ENCODE measurements at places on chromosomes 13 and 19.

DNA sequence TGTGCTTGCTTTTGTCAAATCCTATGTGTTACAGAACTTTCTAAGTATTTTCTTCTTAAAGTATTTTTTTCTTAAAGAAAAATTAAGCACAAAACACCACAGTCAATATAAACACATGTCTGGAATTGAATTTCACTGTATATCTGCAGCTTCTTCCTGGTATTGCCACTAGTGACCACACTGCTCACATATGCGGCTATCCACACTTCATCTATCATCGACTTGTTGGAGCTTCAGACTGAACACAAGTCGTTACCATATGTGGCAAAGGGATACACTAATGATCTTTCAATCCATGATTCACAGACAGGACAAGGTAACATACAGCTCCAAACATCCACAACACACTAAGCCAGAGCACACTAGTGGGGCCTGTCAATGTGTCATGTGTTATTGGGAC, 498.4 kb upstream of the ARGLU1 start:
- no peak for DNase-seq

- no peak for DNase-seq
These were observed 52.5 kb upstream of the CLDN10 start for GRCh38 chr13:95499811-95500712.

- DNase-seq, result no peak
These were observed 6.2 kb downstream of the ILF3 start for GRCh38 chr19:10660346-10660745.

DNA sequence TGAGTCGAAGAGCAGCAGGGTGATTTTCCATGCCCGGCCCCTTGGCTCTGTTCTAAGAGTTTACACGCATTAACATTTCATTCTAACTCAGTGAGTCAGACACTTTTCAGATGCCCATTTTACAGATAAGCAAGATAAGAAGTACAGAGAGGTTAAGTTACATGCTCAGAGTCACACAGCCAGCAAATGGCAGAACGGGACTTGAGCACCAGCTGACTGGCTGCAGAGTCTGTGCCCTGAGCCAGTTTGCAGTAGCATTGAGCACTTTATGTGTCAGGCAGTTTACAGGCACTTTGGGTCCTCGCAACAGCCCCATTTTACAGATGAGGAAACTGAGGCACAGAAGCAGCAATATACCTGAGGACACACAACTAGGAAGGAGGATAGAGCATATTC, 19.0 kb downstream of the CCDC8 start:
- DNase-seq, result no peak

DNA sequence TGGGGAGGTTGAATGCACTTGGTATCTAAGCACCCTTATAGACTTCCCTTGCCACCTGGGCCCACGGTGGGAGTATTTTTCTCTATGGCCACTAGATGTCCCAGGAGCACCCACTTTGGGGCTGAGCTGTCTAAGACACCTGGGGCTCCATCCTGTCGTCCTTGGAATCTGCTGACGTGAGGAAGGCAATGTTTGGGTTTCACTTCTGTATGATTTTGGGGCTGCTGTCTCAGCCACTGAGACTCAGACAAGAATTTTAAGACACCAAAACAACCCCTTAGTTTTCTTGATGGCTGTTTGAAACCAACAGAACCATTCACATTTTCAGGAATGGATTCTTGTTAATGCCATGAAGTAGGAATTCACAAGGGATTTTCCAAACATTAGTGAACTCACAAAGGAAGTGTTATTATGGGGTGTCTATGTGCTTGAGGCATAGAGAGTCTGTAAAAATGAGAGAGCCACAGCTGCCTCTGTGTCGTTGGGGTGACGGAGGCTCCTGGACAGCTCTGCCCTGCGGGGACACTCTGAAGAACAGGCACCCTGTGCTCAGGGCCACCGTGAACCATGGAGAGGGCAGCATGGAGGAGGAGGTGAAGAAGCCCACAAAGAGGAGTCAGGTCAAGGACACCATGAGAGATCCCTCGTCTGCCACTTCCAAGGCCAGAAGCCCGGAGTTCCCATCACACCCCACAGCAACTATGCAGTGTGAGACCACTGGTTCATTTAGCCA, 106.8 kb upstream of the SPATA13 start:
- DNase-seq, result peak; percentile 47

DNA sequence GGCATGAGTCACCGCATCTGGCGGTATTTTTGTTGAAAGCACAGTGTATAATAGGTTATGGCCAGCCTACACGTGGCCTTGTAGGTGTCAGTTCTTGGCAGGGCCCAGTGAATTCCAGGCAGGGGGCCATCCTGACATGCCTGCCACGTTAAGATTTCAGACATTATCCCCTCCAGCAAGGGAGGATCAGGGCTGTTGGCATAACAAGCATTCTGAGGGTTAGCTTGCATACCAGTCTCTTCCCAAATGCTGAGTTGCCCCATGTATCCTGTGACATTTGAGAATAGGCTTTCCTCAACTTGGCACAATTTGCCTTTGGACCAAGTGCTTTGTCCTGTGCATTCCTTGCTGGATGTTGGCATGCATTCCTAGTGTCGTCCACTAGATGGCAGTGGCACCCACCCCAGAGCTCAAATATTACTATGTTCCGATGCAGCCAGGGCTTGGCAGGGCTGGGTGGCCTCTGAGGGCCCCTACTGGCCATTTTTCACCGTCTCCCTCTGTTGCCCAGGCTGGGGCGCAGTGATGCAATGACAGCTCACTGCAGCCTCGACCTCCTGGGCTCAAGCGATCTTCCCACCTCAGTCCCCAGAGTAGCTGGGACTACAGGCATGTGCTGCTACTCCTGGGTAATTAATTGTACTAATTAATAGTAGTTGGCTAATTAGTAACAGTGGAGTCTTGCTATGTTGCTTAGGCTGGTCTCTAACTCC, 31.2 kb downstream of the NLRP12 start:
- DNase-seq, result peak; percentile 52

GRCh38 chr19:45484273-45484945, 12.4 kb downstream of the RTN2 start:
- no peak for DNase-seq

DNA sequence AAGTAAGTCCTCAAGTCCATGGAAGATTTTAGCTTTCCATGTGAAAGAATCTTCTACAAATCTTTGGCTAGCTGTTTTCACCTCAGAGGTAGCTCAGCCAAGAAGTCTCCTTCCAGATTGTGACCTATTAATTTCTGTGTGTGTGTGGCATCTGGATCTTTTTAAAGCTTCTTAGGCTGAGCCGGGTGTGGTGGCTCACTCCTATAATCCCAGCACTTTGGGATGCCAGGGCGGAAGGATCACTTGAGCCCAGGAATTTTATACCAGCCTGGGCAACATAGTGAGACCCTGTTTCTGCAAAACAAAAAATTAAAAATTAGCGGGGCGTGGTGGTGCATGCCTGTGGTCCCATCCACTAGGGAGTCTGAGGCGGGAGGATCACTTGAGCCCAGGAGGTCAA, 13.4 kb upstream of the SLC44A2 start:
- no peak for DNase-seq

- DNase-seq, result no peak
These were observed 4.9 kb upstream of the DMKN start for GRCh38 chr19:35518313-35518712.

DNA sequence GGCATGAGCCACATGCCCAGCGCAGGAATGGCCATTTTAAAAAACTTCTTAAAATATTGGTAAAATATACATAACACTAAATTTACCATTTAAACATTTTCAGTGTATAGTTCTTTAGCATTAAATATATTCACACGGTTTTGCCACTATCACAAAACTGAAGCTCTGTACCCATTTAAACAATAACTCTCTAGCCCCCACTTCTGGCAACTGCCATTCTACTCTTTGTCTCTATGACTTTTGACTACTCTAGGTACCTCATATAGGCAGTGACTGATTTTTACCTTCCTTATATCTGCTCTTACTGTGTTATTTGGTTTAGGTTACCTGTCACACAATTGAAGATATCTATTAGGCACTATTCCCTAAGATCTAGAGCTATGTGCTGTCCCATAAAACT, 2.3 kb upstream of the KBTBD7 start:
- DNase-seq, result no peak

DNA sequence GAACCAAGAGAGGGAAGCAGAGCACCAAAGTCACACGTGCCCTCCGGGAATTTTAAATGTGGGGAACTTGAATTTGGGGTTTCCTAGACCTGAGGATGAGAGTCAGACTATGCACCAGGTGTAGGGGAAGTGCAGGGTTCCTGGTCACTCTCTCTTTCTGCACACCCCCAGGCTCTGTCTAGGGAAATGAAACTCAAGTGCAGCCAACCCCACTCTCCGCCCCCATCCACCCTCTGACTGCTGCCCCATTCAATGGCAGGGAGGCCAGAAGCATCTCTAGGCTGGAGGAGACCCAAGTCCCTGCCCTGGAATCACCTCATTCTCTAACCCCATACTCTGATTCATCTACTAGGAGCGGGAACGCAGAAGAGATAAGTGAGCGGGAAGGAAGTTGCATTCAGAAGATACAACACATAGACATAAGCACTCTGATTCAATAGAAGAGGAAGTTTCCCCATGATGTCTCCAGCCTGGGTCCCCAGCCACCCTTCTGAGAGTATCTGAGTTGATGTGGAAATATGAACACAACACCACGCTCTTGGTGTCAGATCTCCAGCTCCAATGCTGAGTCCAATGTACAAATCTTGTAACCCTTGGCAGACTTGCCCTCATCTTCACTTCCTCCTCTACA, 4.7 kb upstream of the SIGLEC14 start:
- no peak for DNase-seq

GRCh38 chr19:23286477-23286876, 36.3 kb upstream of the ZNF724 start:
- no peak for DNase-seq

GRCh38 chr13:51453959-51454703, 1.3 kb upstream of the INTS6 start:
- no peak for DNase-seq

- DNase-seq, result no peak
These were observed 30.2 kb upstream of the CEBPG start for GRCh38 chr19:33343301-33343700.
